ENCODE measurements at places on chromosomes 5 and 9.

DNA sequence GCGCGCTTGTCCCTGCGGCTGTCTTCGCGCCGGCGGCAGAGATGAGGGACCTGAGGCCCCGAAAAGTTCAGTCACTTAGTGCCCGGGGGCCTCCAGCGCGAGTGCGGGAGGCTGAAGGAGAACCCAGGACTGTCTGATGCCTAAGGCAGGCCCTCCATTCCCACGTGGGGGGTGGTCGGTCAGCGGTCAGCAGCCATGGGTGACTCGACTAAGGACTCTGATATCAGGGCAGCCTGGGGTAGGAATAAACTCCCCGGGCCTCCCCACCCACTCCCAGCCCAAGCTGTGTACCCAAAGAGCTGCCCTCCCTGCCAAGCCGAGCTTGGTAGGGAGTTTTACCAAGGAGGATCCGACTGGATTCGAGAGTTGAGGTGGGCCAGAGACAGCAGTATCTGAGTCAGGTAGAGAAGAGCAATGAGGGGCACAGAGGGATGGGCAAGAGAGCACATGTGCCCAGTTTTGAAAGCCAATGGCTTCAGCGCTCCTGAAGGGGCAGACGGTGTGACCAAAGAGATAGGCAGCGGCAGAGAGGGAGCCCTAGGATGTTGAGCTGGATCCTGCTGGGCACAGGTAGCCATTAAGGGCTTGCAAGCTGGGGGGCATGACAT lies 787 bp downstream of the FGFR4 start:
- DNase-seq, result no peak

- no peak for DNase-seq
These were observed 602.6 kb upstream of the DAB2 start for GRCh38 chr5:40027400-40027799.

GRCh38 chr5:61731946-61732314 lies 399.9 kb downstream of the ZSWIM6 start:
- no peak for DNase-seq

GRCh38 chr5:2724031-2724581 lies 27.4 kb downstream of the IRX2 start:
- no peak for DNase-seq

GRCh38 chr5:170439223-170439943 lies 50.2 kb upstream of the KCNMB1 start:
- DNase-seq, result no peak

GRCh38 chr5:124157320-124157719 lies 589.1 kb downstream of the ZNF608 start:
- DNase-seq, result no peak

DNA sequence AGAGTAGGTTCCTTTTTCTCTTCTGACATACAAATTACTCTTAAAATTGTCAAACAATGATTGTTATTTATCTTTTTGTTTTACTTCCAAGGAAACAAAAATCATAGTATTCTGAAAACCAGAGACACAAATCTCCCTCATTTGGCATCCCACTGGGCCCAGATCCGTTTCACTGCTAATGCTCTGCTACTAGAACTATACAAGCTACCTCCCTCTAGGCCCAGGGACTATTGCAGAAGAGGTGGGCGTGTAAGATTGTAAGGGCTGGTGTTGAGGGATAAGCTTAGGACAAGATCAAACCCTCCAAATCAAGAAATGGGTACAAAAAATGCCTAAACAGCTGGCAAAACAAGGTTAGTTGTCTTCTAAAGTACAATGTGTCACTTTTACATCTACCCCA lies 928.9 kb upstream of the CDH10 start:
- no peak for DNase-seq

DNA sequence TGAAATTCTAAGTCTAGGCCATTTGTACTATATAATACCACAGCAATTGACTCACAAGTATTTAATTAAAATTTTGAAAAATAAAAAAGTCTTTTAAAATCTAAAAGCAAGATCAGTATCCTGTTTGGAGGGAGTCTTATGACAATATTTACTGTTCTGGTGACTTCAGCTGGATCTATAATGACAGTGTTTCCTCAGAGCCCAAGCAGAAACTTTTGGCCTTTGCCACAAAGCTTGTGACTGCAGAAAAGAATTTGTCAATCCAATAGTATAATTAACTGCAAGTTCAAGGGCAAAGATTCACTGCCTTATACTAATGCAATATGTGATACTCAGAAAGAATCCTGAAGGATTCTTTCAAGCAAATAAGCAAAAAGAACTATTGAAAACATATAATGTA lies 49.6 kb upstream of the RAPGEF6 start:
- DNase-seq, result no peak

- DNase-seq, result no peak
These were observed 18.4 kb downstream of the FNBP1 start for GRCh38 chr9:130024597-130024994.

DNA sequence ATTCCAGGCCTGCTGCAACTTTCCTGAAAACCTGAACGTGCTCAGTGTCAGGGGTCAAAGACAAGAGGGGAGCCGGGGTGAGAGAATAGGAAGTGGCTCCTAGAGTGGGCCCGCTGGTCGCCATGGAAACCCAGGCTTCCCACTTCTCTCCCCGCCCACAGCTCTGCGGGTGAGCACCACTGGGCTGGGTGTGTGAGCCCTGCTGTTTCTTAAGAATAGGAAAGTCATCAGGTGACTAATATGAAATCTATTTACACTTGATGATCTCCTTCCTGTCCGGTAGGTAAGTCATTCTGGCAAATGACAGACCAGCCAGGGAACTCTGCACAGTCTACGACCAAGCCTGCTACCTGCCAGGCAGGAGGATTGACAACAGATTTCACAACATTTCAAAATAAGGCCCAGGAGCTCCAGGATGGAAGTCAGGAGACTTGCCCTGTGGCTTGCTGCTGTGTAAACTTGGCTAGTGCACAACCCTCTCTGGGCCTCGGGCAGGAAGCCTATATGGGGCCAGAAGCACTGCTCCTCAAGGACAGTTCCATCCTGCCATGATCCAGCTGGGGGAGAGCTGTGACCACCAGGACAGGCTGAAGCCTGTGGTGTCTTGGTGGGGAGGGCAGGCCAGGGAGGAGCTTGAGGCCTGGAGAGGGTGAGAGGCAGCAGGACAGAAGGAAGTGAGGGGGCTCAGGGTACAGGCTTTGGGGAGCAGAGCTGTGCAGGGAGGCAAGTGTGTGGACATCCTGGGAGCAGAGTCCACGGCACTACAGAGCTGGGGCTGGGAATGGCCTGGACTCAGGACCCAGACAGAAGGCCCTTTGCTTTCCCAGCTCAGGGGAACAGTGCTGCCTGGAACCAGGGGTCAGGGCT lies 60.6 kb downstream of the SHB start:
- DNase-seq, result no peak

GRCh38 chr9:33102551-33103210 lies 26.2 kb upstream of the SMU1 start:
- DNase-seq, result no peak

- no peak for DNase-seq
These were observed 24.7 kb upstream of the IFNE start for GRCh38 chr9:21506626-21507482.

DNA sequence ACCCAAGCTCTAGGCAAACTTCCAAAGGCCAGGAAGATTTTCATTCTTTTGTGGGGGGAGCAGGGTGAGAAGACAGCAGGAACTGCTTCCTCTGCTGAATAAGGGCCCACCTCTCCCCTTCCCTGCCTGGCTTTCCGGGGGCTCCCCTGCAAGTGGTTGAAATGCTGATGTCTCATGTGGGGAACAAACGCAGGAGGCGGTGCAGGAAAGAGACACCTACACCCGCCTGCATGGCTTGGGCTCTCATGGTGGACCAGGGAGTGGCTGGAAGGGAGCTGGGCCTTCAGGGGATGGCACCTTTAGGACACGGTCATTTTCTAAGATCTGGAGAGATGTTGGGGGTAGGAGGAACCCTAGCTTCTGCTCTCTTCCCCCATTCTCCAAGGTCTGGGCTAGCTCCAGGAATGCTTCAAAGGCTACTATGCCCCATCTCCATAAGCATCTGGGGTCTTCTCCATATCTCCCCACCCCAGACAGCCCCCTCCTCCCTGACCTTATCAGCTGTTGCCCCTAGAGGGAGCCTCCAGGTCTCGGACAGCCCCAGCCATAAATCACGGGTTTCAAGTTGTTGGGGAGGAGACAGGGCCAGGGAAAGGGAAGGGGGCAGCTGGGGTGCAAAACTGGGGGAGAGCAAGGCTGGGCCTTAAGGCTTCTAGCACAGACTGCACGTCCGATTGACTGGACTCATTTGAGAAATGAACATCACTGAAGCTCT lies 76.6 kb downstream of the PSD2 start:
- DNase-seq, result no peak
